DMS79 treated with DMSO at 0.1 percent for 48 hours (cell line): ENCODE measurements at places on chromosomes 12 and 14.
A peak's percentile ranks its signal among the peaks of the same experiment; 100 is the strongest.

DNA sequence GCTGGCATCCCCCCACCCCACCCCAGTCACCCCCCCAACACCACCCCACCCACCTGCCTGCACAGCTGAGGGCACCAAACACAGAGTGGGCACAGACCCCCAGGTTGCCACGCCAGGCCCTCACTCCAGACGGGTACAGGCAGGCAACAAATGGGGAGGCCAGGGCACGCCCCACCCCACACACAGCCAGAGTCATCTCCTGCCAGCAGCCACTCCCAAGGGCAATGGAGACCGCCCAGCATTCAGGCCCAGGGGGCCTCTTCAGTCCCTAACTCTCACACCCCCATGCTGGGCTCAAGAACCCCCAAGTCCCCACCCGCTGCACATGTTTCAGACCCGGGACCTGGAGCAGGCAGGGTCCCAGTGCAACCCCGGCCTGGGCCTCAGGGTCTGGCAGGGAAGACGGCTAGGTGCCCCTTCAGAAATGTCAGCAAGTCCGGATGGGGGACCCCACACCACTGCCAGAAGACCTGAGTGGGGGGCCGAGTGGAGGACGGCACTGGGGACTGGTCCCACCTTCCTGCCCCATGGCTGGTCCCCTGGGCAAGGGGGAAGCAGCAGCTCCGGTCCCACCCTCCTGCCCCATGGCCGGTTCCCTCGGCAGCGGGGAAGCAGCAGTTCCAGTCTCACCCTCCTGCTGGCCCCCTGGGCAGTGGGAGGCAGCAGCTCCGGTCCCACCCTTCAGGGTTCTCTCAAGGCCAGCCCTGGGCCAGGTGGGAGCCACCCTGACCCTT, 11.9 kb downstream of the AKT1 start:
- DNase-seq = no peak

GRCh38 chr12:11693601-11694000, 44.1 kb downstream of the ETV6 start:
- DNase-seq = no peak

GRCh38 chr12:105384916-105385535, 54.5 kb downstream of the C12orf75 start:
- no peak for DNase-seq

DNA sequence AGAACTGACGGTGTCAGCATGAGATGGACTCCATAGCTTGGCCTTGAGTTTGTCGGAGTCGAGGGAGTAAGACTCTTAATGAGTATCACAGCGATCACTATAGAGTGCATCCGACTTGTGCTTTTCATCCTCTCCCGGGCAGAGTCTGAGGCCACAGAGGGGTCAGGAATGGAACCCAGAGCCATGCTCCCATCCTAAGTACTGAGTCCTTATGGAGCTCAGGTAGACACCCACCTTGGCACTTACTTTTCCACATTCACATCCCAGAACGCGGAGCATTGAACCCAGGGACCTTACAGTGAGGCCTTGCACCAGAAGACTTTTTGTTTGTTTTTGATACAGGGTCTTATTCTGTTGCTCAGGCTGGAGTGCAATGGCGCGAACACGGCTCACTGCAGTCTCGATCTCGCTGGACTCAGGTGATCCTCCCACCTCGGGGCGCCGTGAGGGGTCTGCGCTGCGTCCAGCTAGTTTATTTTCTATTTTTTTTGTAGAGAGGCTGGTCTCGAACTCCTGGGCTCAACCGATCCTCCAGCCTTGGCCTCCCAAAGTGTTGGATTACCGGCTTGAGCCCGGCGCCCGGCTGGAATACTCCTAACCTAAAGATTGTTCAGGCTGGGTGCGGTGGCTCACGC, 719 bp upstream of the SRSF9 start:
- no peak for DNase-seq

DNA sequence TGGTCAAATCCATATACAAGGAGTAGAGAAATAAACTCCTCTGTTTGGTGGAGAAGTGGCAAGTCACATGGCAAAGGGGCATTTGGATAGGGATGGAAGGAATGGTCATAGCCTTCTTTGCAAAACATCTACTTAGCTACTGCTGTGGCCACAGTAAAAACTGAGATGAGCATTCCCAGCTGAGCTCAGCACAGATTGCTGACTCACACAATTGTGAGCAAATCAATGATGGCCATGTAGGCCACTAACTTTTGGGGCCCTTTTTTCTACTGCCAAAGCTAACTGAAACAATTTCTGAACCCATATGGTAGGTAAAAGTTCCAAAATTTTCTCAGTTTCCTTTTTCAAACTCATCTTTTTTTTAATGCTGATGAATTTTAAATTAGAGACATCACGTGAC, 31.6 kb downstream of the DUSP6 start:
- DNase-seq = no peak

- no peak for DNase-seq
Observed at GRCh38 chr12:70185301-70185700, 57.9 kb upstream of the CNOT2 start.

GRCh38 chr12:131487388-131488124, 223.3 kb upstream of the SFSWAP start:
- DNase-seq = peak; percentile 84

- DNase-seq = no peak
Observed at GRCh38 chr14:71731096-71731495, 201.1 kb upstream of the RGS6 start.

GRCh38 chr12:125140279-125141209, 75.3 kb downstream of the AACS start:
- no peak for DNase-seq

DNA sequence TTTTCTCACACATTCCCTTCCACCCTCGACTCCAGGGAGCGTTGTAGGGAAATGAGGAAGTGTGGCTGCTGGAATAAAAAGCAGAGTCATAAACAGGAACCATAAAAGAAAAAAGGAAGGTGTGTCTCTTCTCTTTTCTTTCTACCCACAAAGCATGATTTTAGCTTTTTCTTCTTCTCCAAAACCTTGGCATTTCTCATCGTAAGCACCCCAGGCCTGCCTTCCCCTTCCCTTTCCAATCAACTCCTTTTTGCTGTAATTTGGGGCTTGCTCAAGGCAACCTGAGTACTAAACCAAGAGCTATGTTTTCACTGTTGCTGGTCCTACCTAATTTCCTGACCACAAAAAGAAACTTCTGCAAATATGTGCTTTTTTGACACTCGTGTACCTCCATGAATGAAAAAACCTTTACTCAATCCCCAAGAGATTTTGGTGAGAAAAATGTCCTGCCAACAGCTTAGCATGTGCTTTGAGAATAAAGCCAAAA, 9.2 kb downstream of the PLBD1 start:
- DNase-seq = no peak

- DNase-seq = peak; percentile 74
Observed at GRCh38 chr12:132218915-132219314, 74.7 kb downstream of the NOC4L start.

DNA sequence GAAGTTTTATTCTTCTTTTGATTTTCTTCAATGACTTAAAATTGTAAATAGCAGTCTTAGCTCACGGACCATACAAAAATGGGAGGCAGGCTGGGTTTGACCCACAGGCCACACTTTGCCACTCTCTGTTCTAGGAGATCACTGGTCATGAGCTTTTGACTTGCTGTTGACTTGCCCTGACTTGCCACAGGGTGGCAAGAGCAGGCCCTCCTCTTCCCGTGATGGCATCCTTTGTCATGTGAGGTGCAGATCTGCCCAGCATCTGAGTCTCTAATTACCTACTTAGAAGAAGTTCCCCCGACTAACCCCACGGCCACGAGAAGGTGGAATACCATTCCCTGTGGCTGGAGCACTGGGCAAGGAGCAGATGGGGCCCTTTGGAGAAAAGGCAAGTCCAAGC, 81.0 kb upstream of the SCAF11 start:
- DNase-seq = no peak

DNA sequence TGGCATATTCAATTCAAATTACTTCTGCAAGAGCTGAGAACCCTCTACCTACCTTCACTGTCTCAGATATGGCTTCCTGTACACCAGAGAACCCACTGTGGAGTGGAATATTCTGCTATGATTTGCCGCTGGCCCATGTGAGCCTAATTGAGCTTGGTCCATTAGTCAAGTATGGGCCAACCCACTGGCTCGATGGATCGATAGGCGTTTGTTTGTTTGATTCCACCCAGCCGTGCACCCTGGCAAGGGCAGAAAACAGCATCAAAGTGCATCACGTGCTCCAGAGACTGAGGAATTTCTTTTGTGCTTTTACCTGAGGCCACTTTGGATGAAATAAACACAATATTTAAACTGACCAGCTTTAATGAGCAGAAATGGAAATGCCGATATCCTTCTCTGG, 426.3 kb downstream of the AACS start:
- DNase-seq = no peak

GRCh38 chr12:21459474-21459873, 22.0 kb downstream of the PYROXD1 start:
- DNase-seq = no peak

DNA sequence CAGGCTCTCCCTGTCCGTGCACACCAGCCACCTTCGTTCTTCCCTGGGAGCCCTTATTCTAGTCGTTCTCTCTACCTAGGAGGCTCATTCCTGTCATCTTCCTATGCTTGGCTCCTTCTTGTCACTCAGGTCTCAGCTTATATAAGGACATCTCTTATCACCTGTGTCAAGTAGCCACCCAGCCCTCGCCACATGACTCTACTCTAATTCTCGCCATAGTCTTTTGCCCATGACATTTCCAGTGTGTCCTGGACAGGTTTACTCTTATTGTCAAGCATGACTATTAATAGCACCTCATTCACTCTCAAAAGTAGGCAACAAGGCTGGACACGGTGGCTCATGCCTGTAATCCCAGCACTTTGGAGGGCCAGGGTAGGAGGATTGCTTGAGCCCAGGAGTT, 175.7 kb upstream of the NUDT4 start:
- DNase-seq = no peak

GRCh38 chr14:76373456-76373855, 2.5 kb upstream of the ESRRB start:
- no peak for DNase-seq

DNA sequence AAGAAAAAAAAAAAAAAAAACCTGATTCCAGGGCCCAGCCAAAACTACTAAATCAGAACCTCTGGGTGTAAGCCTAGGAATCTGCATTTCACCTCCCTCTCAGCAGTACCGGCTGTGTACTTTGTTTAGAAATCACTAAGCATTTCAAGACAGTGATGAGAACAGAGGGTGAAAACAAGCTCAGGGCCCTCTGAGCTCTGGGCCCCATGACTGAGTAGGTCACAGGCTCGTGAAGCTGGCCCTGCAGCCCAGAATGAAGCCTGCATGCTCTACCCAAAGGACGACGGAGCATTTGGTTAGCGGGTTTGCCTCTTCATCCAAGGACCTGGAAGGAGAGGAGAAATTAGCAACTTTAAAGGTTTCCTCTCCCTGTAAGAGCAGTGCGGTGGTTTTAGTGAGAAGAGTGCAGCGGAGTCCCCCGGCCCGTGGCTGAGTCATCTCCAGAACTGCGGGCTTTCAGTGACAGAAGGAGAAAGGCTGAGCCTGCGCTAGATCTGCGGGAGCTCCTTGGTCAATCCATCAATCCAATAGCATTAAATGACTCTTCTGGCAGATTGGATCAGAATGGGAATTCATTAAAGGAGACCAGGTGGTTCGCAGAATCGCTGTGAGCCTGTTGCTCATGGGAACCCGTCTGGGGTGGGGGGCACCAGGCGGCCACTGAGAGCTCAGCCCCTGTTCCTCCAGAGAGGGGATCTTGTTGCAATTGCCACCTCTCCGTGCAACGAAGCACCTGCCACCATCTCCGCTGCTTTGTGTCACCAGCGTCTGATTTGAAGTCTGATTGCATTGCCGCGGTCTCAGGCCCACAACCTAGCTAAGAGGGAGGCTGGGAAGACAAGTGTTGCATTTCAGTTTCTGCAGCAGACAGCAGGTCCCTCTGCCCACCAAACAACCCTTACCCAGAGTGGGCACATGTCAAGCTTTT, 7.3 kb downstream of the IL31 start:
- DNase-seq = no peak

DNA sequence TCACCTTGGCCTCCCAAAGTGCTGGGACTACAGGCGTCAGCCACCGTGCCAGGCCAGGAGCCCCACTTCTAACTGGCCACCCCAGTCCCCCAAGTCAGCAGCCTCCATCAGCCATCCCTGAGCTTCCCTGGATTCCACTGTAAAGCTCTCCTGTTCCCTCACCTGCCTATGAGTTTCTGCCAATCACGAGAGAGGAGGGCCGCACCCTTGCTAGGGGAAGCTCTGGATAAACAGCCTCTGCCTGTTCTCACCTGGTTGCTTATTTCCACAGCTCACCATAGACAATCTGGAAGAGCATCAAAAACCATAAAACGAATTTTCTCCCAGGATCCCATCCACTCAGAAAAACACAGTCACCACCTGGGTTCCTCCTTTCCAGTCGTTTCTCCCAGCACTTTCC, 5.0 kb downstream of the CDCA4 start:
- DNase-seq = no peak

DNA sequence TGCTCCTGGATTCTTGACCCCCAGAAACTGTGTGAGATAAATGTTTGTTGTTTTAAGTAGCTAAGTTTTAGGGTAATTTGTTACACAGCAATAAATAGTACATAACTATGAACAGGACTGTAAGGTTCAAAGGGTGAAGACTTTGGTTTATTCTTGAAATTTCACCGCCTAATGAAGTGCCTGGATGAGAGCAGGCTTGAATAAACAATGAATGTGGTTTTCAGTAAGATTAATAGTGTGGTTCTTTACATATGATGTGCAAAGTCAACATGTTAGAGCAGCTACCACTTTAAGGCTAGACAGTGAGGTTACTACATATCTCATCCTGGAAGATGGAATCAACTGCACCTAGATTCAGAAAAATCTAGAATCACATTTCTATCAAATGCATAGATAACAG, 145.2 kb upstream of the BTG1 start:
- peak; percentile 46 for DNase-seq

- DNase-seq = no peak
Observed at GRCh38 chr12:32043928-32044549, 62.6 kb upstream of the BICD1 start.

- DNase-seq = no peak
Observed at GRCh38 chr12:124853781-124854636, 9.7 kb downstream of the SCARB1 start.

GRCh38 chr14:102629011-102629444, 36.6 kb downstream of the RCOR1 start:
- peak; percentile 42 for DNase-seq

DNA sequence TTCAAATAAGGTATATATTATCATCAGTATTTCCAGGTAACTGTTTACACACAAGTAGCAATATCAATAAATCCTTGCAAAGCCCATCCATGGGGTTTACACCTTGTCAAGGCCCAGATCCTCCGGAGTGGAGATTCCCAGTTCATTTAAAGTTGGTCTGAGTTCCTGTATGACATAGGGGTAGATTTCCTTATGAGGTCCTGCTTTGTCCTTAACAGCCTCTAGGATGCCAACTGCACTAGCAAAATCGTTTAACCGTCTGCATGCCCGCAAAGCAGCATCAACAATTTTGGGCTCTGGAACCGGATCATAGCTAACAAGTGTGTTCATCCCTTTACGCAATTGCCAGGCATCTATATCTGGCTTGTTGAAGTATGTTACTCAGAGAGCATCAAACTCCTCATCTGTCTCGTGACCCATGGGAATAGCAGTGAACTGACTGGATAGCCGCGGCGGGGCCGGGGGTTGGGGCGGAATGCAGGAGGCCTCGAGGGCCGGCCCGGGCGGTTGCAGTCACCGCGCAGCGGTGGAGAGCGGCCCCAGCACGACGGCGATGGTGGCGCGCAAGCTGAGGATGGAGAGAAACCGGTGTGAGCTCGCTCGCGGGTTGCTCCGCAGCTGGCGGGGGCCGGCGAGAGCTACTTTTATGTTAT, 30.6 kb upstream of the FBXO34 start:
- DNase-seq = no peak

- no peak for DNase-seq
Observed at GRCh38 chr12:103114296-103115055, 157.0 kb downstream of the ASCL1 start.

- peak; percentile 72 for DNase-seq
Observed at GRCh38 chr14:65958664-65959562, 527.3 kb upstream of the CCDC196 start.

- peak; percentile 67 for DNase-seq
Observed at GRCh38 chr14:52077256-52077979, 8.6 kb upstream of the NID2 start.
